ENCODE measurements at places on chromosomes 6 and 20. TPM values are rescaled to one million over a fixed set of nuclear protein-coding genes. Genes with fewer than 3 reads are reported as not detected.

TPMT gene
- 9.5 TPM for total RNA-seq

MATN4 gene
- total RNA-seq, result 0.64 TPM

DNA sequence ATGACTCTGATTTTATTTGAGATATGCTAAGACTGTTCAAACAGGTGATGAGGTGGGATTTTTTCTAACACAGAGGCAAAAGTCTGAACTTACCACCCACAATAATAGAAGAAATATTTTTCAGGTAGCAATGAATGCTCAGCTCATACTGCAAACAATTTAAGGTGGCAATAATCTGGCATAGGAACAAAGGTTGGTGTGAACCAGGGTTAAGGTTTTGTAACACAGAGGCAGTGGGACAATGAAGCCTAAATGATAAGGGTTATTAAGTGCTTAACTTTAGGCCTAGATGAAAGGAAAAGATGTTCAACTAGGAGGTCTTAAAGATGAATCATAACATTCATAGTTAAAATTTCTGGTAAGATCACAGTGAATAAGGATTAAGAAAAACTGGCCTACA, 4.9 kb downstream of the ASCC3 start:
- peaks cover 45% of the 10 kb centered on the region for H3K4me1 ChIP-seq
- peaks cover 56% of the 10 kb centered on the region for H3K36me3 ChIP-seq
- no peak for DNase-seq
- H3K27ac ChIP-seq, result no peak overlapping the region
- no peak overlapping the region for H3K4me3 ChIP-seq

- peaks cover 28% of the 10 kb centered on the region for H3K27me3 ChIP-seq
- peaks cover 24% of the 10 kb centered on the region for H3K4me1 ChIP-seq
- H3K36me3 ChIP-seq, result peaks cover 18% of the 10 kb centered on the region
Observed at GRCh38 chr6:157859775-157860504, 36.9 kb downstream of the SNX9 start.

- no peak overlapping the region for H3K4me3 ChIP-seq
- no peak for DNase-seq
- H3K27ac ChIP-seq, result no peak overlapping the region
Observed at GRCh38 chr20:19252451-19253120, 40.1 kb downstream of the SLC24A3 start.

All from activated CD8-positive, alpha-beta memory T cell treated with anti-CD3 and anti-CD28 coated beads, Interleukin-2, amount 10 ng/mL, durations not matched to agents 7 days and 5 days (primary cell).